ENCODE measurements at places on chromosomes 11 and 22. TPM values are rescaled to one million over a fixed set of nuclear protein-coding genes. Genes with fewer than 3 reads are reported as not detected.

SLC6A5 gene
- total RNA-seq: not detected

SERHL2 gene
- total RNA-seq: 2.9 TPM

OR9Q2 gene
- not detected for total RNA-seq

LARGE1 gene
- 4.5 TPM for total RNA-seq

NRGN gene
- total RNA-seq: 21.7 TPM

OR51I1 gene
- total RNA-seq: not detected

OR51B4 gene
- not detected for total RNA-seq

TRIOBP gene
- total RNA-seq: 164 TPM

AQP11 gene
- 0.20 TPM for total RNA-seq

PHLDB1 gene
- 112 TPM for total RNA-seq

DLG2 gene
- total RNA-seq: 0.20 TPM

NLRP14 gene
- not detected for total RNA-seq

Measured in mammary microvascular endothelial cell (primary cell).